Activated naive CD4-positive, alpha-beta T cell treated with anti-CD3 and anti-CD28 coated beads, Interleukin-2, amount 50 U/mL, for 16 hours (primary cell): ENCODE measurements at places on chromosomes 5 and 9.
A peak's percentile ranks its signal among the peaks of the same experiment; 100 is the strongest.

- DNase-seq, result no peak
Observed at GRCh38 chr9:35105571-35106342, 2.8 kb upstream of the STOML2 start.

DNA sequence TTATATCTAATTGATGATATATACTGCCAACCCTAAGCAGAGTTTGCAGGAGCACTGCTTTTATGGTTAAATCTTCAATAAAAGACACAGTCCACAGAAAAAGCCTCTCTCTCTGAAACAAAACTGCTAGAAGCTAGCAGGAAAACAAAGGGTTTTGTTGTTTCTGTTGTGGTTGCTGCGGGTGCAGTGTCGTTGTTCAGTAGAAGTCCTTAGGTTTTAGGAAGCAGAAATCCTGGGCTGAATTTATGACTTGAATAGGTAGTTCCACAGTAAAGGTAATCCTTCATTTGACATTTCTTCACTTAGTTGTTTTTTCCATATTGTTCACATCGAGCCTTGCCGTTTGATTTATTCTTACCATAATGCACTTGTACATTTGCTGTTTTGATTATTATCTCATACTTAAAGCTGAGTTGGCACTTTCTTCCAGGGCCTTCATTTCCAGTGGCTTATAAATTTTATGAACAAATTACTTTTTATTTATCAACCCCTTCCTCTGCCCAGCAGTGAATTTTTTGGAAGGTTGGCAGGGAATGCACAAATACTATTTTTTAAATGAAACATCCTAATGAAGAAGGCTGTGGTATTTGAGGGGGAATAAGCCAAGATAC lies 209.6 kb upstream of the SLC30A5 start:
- no peak for DNase-seq

DNA sequence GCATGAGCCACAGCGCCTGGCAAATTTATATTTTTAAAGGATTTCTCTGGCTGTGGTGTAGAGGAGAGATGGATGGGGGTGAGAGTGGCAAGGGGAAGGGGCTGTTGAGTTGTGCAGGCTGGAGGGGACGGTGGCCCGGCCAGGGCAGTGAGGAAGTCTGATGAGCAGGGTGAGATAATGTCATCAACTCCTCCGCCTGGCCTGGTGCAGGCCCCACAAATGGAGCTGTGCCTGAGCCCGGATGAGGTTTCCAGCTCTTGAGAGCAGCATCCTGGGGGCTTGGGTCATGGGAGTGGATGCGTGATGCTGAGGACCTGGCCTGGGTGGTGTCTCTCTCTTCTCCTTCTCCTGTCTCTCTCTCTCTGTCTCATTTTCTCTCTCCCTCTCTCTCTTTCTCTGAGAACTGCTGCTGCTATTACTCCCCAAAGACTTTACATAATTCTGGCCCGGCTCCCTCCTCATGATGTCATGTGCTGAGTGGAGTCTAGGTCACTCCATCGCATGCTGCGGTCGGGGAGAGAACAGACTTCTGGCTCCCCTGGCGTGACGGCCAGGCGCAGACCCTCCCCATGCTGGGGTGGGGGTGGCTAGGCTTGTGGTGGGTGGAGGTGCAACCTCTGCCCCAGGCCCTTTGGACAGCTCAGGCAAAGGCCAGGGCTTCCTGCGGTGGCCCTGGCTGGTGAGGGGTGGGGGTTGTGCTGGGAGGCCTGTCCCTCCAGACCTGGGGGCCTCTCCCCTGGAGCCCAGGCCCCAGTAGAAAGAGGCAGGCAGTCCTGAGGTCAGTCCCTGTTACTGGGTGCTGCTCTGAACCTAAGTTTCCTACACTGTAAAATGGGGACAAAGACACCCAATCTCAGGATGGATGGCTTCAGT lies 26.4 kb downstream of the FGF18 start:
- no peak for DNase-seq

DNA sequence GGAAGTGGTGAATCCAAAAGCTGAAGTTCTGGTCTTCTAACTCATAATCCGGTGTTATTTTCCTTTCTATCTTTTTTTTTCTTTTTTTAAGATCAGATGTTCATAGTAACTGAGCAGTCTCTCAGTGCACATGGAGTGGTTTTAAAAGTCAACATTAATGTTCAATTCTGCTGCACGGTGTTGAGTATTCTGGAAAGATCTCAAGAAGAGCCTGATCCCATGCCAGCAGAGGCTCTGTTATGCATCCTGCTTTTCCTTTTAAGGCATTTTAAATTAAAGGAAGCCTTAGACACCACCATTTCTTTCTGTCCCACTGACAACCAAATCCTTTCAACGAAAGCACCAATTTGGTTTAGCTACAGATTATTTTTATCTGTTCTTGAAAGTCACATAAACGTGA lies 33.4 kb downstream of the SEMA5A start:
- DNase-seq, result no peak

DNA sequence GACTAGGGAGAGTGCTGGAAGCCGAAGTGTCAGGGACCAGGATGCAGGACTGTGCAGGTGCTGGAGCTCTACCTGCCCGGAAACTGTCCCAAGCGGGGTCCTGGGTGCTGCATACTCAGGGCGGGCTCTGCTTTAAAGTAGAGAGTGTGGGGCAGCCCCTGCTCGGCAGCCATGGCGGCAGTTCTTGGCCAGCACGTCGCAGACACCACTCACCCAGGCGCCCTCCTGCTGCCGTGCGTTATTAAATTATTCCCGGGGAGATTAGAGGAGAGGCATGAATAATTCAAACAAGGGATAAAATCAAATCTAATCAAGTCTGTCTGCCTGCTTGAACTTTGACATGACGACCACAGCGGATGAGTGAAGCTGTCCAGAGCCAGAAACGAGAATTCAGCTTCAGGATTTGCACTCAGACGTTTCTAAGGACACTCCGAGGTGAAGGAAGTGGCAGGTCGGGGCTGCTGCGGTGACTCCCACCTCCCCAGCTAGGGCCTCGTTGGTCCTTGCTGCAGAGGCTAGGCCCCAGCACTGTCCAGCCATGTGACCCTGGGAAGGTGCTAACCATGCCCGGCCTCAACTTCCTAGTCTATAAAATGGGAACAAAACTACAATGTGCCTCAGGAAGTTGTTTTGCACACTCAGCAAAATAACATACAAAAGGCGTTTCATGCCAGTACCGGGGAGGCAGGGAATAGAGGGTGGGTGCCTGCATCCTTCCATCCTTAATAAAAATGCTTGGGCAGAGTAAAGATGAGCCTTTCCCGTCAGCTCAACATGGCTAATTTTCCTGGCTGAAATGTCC lies 91.3 kb upstream of the ADAMTS2 start:
- no peak for DNase-seq

DNA sequence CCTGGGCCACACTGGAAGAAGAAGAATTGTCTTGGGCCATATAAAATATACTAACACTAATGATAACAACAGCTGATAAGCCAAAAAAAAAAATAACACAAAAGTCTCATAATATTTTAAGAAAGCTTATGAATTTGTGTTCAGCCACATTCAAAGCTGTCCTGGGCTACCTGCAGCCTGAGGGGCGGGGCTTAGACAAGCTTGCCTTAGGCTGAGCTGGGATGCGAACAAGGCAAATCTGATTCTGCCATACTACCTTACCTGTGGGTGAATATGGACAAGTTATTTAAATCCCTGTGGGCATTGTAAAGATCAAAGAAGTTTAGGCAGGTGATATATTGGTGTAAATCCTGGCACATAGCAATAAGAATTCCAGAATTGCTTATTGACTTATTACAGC lies 212.3 kb upstream of the ATP10B start:
- no peak for DNase-seq

DNA sequence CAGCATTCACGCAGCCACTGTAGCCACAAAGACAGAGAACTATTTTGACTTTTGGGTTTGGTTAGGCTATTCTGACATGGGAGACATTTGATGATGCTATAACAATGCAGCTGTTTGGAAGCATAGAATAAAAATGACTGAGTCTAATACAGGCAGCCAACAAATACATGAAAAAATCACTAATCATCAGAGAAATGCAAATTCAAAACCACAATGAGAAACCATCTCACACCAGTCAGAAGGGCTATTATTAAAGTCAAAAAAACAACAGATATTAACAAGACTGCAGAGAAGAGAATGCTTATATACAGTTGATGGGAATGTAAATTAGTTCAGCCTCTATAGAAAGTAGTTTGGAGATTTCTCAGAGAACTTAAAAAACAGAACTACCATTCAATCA lies 107.1 kb upstream of the POC5 start:
- DNase-seq, result no peak

DNA sequence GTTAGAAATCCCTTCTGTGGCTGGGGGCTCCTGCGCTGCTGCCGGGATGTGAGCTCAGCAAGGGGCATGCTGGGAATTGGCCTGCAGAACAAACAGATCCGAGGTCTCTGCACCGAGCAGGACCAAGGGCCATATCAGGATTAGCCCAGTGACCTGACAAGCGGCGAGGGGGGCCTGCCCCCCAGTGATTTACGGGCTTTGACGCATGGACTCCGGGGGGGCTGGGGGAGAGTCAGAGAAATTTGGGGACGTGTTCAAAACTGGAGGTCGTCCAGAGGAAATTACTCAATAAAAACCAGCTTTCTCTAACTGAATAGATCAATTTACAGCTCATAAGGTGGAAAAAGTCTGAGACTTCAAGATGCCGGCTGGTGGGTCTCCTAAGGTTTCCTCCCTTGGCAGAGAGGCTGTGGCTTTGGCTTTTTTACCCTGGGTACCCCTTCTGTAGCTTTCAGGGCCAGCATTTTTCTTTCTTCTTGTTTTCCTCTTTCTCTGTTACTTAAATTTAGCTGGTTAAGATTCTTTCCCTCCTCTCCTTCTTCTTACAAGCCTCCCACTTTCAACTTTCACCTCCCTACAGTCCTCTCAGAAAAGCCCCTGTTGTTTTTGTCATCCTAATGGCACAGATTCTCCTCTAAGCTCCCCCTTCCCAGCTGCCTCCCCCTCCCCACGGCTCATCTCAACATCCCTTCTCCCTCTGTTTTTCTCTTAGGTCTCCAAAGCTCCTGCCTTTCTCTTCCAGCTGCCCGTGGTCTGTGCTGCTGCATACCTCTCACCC lies 551.0 kb downstream of the CCDC171 start:
- no peak for DNase-seq

GRCh38 chr9:135772056-135772646 lies 70.2 kb downstream of the KCNT1 start:
- no peak for DNase-seq

DNA sequence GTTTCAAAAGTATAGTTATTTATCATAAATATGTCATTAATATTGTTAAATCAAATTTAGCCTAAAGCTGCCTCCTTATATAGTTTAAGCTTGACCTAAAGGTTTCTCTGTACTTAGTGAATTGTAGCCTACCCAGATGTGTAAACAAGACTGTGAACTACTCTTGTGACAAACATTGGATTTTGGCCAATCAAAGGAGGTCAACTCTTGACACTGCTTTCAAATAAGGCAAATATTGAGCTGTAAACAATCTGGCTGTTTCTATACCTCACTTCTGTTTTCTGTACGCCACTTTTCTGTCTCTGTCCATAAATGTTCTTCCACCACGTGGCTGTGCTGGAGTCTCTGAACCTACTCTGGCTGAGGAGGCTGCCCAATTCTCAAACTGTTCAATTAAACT lies 51.2 kb downstream of the FXN start:
- DNase-seq, result no peak

- DNase-seq, result peak; percentile 43
Observed at GRCh38 chr9:129863059-129863690, 27.9 kb downstream of the USP20 start.

GRCh38 chr5:75640826-75641225 lies 29.6 kb downstream of the ANKDD1B start:
- no peak for DNase-seq

- no peak for DNase-seq
Observed at GRCh38 chr5:41065691-41066335, 5.3 kb downstream of the MROH2B start.

- no peak for DNase-seq
Observed at GRCh38 chr5:58934629-58935097, 351.8 kb downstream of the RAB3C start.

GRCh38 chr9:129140397-129141065 lies 29.3 kb downstream of the PTPA start:
- no peak for DNase-seq

GRCh38 chr5:65475895-65476294 lies 5.8 kb downstream of the ADAMTS6 start:
- DNase-seq, result no peak

DNA sequence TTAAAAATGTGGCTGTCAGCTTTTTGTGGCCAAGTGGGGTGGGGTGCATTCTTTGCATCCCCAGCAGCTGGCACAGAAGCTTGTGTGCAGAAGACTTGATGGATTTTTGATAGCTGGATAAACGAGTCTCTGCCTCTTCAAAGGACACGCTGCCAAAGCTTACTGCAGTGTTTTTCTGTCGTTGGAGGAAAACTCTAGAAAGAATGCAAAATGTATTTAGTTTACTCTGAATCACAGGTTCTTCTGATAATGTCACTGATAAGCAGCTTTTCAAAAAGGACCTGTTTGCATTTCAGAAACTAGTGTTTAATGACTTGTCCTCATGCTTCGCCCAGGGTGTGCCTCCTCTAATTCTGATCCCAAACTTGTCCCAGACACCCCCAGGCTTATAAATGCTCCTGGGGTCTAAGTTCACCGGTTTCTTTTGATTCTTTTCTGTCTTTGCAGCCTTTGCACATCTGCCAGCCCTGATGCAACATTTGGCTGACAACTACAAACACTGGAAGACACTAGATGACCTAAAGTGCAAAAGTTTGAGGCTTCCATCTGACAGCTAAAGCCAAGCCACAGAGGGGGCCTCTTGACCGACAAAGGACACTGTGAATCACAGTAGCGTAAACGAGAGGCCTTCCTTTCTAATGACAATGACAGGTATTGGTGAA lies 66.0 kb downstream of the WDR41 start:
- DNase-seq, result no peak

GRCh38 chr9:116685166-116685565 lies 1.9 kb upstream of the TRIM32 start:
- DNase-seq, result no peak

DNA sequence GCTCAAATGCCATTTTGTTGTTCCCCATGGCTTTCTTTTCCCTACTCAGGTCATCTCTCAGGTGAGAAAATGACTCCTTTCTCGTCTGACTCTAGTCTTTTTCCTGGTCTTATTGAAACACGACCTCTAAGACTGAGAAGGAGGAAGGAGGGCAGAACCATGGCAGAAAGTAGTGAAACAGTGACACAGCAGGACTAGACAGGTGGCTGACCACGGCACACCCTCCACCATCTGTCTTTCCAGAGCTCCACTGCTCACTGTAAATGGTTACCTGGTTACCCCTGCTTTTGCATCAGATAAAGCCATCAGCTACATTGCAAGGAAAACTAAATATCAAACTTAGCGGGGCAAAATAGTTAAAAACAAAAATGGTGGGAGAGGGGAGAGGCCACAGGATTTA lies 30.9 kb downstream of the NR4A3 start:
- DNase-seq, result no peak

GRCh38 chr5:68147659-68148058 lies 67.9 kb upstream of the PIK3R1 start:
- no peak for DNase-seq

GRCh38 chr9:76697554-76697953 lies 66.7 kb upstream of the PCA3 start:
- DNase-seq, result no peak
